ENCODE measurements at places on chromosomes 1 and 21.

DNA sequence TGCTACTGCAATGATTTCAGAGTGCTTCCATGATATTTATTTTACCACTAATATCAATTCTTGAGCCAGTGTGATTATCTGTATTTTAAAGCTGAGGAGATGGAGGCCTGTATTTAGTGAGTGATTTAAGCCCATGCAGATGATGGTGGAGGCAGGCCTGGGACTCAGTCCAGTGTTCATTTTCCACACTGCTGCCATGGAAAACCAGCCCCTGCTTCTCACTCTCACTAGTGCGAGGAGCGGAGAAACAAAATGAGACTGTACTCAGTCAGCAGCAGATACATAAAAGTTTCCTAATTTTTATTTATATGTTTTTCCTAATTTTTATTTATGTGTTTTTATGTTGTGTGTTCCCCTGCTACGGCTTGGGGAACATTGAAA lies 32.8 kb downstream of the LRRC8B start:
- DNase-seq: no peak

- no peak for DNase-seq
Measured at GRCh38 chr1:92480200-92480812, 6.4 kb downstream of the GFI1 start.

GRCh38 chr1:44717156-44717555 lies 13.8 kb downstream of the RNU5D-1 start:
- no peak for DNase-seq

GRCh38 chr1:231419738-231420298 lies 2.3 kb downstream of the EGLN1 start:
- DNase-seq: no peak

DNA sequence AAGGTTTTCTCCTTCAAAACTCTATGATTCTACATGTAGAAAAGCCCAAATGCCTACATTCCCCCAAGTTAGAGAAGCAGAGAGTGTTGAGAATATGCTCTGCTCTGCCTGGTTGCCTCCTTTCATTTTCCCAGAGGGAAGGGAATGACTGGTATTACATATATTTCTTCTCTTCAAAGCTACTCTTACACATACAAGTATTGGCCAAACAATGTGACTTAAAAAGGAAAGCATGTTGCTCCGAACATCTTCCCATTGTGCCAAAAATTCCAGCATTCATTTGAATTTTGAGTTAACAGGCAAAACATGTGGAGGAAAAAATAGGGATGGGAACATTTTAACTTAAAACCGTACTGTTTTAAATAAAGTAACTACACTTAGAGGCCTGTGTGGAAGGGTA lies 125.2 kb downstream of the COQ8A start:
- no peak for DNase-seq

DNA sequence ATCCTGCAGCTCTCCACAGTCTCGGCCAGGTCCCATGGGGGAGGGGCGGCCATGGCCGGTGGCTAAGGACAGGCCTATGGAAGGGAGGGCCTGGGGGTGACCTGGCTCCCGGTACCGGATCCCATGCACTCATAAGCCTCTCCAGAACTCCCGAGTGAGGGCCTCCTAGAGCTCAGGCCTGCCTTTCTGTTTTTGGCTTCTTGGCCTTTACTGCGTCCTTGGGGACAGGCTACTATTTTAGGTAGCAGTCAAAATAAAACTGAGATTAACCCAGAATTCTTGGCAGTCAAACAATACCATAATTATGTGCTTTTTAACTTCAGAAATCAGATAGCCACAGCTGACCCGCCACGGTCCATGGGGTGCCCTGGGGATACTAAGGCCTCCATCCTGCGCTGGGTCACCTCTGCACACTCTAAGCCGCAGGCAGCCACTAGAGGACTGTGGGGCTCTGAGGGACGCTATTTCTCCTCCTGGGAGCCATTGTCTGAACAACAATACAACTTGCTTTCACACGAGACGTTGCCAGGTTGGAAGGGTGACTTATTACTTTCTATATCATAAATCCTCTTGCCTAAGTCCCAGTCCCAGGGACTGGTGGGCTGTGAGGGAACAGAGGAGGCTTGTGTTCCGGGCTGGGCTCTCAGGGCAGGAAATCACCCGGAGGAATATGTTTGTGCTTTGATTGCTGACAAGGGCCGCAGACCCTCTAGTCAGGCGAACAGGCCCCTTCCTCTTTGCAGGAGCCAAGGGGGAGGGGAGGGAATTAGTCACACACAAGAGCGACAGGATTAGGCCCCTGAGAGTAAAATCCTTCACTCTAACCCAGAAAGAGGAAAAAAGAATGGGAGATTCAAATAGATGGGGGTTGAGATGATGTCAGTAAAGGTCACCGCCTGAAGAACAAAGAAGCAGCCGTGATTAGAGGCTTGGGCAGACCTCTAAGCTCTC lies 40.7 kb upstream of the BCAR3 start:
- no peak for DNase-seq

DNA sequence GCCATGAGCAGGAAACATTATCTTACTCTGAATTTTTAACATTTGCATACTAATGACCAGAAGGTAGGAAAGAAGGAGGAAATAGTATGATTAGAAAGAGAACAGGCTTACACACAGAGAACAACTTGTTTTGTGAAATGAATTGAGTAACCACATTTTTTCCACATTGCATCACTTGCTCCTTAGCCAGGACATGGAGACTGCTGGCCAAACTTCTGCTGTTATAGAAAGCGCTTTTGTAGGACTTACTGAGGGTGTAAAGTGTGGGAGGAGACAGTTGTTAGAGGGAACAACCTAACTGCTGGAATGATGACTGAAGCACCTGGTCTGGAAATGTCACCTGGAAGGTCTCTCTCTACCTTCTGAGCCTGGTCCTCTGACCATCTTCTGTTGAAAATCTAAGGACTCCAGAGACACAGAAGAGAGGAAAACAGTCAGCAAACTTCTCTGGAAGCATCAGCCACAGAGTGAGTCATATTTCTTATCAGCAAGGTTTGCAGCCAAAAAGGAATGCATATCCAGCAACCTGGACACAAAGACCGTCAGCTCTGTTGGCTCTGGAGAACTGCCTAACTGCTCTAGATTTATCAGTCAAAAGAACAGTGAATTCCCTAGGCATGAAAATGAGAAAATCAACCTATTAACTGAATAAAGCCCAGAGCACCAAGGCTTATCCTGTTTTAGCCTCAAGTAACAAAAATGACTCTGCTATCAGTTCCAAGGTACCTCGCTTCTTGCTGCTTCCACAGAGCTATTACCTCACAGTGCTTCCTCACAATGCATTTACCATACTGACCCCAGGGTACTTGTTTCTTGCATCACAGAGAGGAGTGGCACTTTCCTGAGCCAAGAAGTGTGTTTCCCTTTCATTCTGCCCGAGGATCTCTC lies 88.0 kb upstream of the SLFNL1 start:
- peak; percentile 25 for DNase-seq

DNA sequence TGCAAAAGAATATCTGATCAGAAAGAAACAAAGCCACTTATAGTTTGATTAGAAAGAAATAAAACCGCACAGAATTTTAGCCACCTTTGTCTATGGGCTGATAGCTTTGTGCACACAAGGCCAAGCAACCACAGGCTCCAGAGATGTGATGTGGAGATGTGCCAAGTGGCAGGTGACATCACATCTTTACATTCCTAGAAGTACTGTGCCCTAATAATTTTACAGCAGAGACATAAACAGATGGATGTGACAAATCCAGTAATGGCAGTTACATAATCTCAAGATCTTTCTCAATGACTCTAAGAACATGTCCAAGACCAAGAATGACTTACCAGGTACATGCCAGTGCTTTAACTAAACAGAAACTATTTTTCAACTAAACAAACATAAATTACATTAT lies 159.5 kb downstream of the LTN1 start:
- no peak for DNase-seq

DNA sequence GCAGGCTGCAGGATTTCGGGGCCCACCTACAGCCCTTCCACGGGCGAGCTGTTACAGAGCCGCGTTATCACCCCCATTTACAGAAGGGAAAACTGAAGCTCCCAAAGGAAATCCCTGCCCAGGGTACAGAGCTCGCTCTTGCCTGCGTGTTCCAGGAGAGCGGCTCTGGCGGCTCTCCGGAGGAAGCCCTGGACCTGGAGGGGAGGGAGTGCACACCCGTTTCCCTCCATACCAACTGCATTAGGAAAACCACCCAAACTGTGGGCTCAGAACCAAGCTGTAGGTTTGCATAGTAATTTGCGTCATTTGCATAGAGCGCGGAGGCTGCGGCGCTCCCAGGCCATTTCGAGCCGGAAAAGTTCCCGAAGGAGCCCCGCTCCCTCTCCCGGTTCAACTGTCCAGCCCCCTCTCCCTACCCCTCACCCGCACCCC lies 24.7 kb upstream of the ADGRB2 start:
- DNase-seq: no peak

GRCh38 chr1:48793863-48794262 lies 17.2 kb upstream of the BEND5 start:
- DNase-seq: no peak

GRCh38 chr1:116256286-116256649 lies 116.8 kb upstream of the ATP1A1 start:
- DNase-seq: no peak
